ENCODE measurements at places on chromosomes 3 and 15.

- DNase-seq: no peak
Observed at GRCh38 chr3:45992821-45993221, 2.8 kb downstream of the FYCO1 start.

- no peak for DNase-seq
Observed at GRCh38 chr3:153096731-153097131, 65.3 kb upstream of the RAP2B start.

DNA sequence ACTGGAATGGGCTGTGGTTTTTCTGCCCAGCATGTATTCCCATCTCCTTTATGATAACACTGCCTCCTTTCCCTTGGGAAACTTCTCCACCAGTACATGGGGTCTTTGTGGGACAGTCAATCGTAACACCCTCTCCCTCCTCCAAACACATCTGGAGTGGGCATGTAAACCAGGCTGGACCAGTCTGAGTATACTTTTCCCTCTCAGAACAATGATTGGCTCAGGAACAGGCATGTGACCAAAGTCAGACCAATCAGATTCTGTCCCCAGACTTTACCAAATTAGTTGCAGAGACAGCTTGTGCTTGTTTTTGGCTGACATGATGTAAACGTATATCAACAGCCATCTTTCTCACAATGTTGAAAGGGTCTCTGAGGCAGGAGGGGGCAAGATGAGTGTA is 97.1 kb upstream of the CRBN start:
- DNase-seq: no peak

GRCh38 chr3:67858492-67858891 is 204.1 kb upstream of the SUCLG2 start:
- DNase-seq: no peak

- DNase-seq: no peak
Observed at GRCh38 chr3:12027184-12027846, 23.1 kb downstream of the SYN2 start.

GRCh38 chr3:172218350-172219323 is 179.3 kb downstream of the FNDC3B start:
- no peak for DNase-seq

DNA sequence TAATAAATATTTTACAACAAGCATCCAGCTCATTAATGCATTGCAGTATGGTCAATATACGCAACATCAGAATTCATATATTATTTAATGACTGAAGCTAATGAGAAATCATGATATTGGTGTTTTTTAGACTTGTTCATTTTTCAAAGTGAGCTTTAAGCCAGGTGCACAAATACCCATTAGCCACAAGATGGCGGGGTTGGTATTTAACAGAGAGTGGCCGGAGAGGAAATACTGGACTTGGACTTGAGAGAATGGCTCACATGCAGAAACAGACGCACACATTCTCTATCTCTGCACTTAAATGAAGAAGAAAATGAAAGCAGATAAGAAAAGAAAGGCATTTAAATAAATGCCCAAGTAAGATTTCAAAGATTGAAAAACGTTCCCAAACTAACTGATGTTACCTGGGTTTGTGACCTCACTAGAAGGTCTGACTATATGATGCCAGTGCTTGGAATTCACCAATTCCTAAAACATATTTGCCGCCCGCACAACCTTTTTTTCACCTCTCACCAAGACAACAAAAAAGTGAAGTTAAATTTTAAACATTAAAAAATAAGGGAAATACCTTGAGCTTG is 21.2 kb upstream of the CRBN start:
- peak; percentile 33 for DNase-seq

DNA sequence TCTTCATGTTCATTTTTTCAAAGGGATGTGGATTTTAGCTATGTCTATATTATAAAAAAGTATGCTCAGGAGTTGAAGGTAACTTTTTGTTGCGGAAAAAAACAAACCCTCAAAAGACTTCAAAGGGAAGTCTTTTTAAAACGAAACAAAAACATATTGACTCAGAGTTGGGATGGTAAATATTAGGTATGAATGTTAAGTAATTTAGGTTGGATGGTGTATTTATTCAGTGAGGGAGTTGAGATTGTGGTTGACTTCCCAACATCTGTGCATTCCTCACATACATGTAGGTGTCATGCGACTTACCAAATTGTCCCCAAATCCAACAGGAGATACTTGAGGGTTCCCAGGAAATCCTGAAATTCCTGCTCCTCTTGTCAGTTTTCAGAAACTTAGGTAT is 32.7 kb upstream of the PLSCR5 start:
- no peak for DNase-seq

GRCh38 chr3:111545349-111545748 is 3.4 kb downstream of the CD96 start:
- DNase-seq: no peak

- DNase-seq: no peak
Observed at GRCh38 chr3:62567097-62568021, 194.0 kb upstream of the FEZF2 start.
